ENCODE measurements at places on chromosomes 2 and 18.

- no peaks in the 10 kb centered on the region for H3K27me3 ChIP-seq
- H3K4me3 ChIP-seq, result no peak overlapping the region
- DNase-seq, result no peak
- H3K36me3 ChIP-seq, result no peaks in the 10 kb centered on the region
- H3K27ac ChIP-seq, result no peak overlapping the region
- peaks cover 6% of the 10 kb centered on the region for H3K4me1 ChIP-seq
Measured at GRCh38 chr2:64054161-64054915, 35.1 kb upstream of the VPS54 start.

- DNase-seq, result no peak
- H3K4me3 ChIP-seq, result no peak overlapping the region
- H3K36me3 ChIP-seq, result no peaks in the 10 kb centered on the region
- no peaks in the 10 kb centered on the region for H3K4me1 ChIP-seq
- no peak overlapping the region for H3K27ac ChIP-seq
- H3K27me3 ChIP-seq, result no peaks in the 10 kb centered on the region
Measured at GRCh38 chr2:45119855-45120254, 110.6 kb upstream of the SIX2 start.

DNA sequence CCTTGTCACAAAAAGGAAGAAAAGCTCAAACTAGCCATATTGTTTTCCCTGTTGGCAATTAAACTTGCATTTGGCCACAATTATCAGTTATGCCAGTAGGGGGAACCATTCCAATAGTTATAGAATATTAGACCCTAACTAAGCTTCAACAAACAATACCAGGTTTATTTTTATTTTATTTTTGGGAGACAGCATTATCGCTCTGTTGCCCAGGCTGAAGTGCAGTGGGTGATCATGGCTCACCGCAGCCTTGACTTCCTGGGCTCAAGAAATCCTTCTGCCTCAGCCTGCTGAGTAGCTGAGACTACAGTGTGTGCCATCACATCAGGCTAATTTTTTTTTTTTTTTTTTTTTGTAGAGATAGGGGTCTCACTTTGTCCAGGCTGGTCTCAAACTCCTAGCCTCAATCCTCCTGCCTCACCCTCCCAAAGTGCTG is 102.1 kb downstream of the ATAD2B start:
- DNase-seq, result no peak
- H3K27ac ChIP-seq, result no peak overlapping the region
- H3K4me3 ChIP-seq, result no peak overlapping the region
- no peaks in the 10 kb centered on the region for H3K27me3 ChIP-seq

GRCh38 chr2:207290833-207291624 is 125.3 kb upstream of the KLF7 start:
- DNase-seq, result no peak
- H3K36me3 ChIP-seq, result no peaks in the 10 kb centered on the region
- H3K4me3 ChIP-seq, result no peak overlapping the region
- peaks cover 18% of the 10 kb centered on the region for H3K4me1 ChIP-seq

- peaks cover 85% of the 10 kb centered on the region for H3K27me3 ChIP-seq
- DNase-seq, result no peak
- no peaks in the 10 kb centered on the region for H3K36me3 ChIP-seq
- H3K27ac ChIP-seq, result no peak overlapping the region
- peaks cover 39% of the 10 kb centered on the region for H3K4me1 ChIP-seq
Measured at GRCh38 chr18:903701-904100, 970 bp upstream of the ADCYAP1 start.

GRCh38 chr2:224077773-224078507 is 38.9 kb upstream of the SERPINE2 start:
- no peak for DNase-seq
- H3K27ac ChIP-seq, result no peak overlapping the region
- H3K4me1 ChIP-seq, result peaks cover under 1% of the 10 kb centered on the region
- no peak overlapping the region for H3K4me3 ChIP-seq
- H3K27me3 ChIP-seq, result no peaks in the 10 kb centered on the region

DNA sequence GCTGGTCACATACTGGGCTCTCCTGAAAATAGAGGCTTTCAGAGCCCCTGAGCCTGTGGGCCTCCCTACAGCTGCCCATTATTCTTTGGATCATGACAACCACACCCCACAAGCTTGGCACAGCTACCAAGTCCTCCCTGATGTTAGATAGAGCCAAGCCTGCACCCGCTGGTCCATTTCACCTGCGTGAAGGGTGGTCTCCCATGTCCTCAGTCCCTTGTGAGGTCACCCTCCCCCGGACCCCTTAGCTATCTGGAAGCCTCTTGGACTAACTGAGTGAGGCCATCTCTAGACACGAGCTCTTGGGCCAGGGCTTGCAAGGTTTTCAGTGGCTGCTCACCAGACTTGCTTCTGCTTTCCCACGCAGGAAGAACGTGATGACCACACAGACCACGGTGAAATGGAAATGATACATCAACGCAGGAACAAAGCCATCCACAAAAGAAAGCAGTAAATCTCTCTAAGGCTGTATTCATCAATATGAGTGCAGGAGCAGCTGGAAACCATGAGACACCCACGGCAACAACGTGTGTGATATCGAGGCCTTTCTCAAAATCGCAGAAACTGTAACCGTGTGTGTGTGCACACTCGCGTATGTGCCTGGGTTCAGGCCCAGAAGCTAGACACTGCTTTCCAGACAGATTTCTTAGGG is 10.1 kb upstream of the MAL start:
- peaks cover 8% of the 10 kb centered on the region for H3K27me3 ChIP-seq
- H3K36me3 ChIP-seq, result no peaks in the 10 kb centered on the region
- DNase-seq, result no peak
- no peaks in the 10 kb centered on the region for H3K4me1 ChIP-seq

- DNase-seq, result no peak
- H3K27ac ChIP-seq, result no peak overlapping the region
- no peaks in the 10 kb centered on the region for H3K27me3 ChIP-seq
- H3K36me3 ChIP-seq, result peaks cover 36% of the 10 kb centered on the region
- H3K4me1 ChIP-seq, result no peaks in the 10 kb centered on the region
Measured at GRCh38 chr2:74327199-74327598, 16.0 kb downstream of the SLC4A5 start.

Measured in suprapubic skin (tissue), 4 donors.